GM23248 (cell line): ENCODE measurements at places on chromosomes 6 and 20. TPM values are rescaled to one million over a fixed set of nuclear protein-coding genes. Genes with fewer than 3 reads are reported as not detected.

DNA sequence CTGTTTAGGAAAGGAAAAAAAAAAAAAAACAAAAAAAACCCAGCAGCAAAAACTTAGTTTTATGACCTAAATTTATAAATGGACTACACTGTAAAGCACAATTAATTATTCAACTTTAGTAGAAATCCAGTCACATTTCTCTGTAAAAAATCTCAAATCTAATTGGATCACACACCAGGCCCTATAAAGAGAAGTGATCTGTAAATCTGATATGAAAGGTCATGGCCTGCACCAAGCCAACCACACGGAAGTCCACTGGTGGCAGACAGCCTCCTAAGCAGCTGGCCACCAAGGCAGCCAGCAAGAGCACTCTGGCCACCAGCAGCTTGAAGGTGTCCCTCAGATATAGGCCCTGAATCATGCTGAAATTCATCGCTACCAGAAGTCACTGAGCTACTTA is 131.6 kb downstream of the HFE start:
- H3K27ac ChIP-seq: no peak overlapping the region
- no peaks in the 10 kb centered on the region for H3K36me3 ChIP-seq
- no peak for DNase-seq
- no peak overlapping the region for H3K4me3 ChIP-seq
- H3K4me1 ChIP-seq: peaks cover 14% of the 10 kb centered on the region; the same call in 1 of the 2 replicates
- no peaks in the 10 kb centered on the region for H3K27me3 ChIP-seq

DNA sequence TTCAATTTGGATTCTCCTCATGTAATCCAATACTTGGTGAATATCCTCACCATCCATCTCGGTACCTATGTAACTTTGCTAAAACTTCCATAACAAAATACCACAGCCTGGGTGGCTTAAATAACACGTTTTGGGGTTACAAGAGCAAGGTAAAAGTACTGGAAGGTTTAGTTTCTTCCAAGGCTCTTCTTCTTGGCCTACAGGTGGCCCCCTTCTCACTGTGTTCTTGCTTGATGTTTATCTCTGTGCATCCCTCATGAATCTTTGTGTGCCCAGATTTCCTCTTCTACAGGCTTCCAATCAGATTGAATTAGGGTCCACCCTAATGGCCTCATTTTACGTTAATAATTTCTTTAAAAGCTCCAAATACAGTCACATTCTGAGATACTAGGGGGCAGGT is 163.3 kb upstream of the HCRTR2 start:
- no peak overlapping the region for H3K4me3 ChIP-seq
- no peak for DNase-seq
- H3K36me3 ChIP-seq: no peaks in the 10 kb centered on the region
- H3K27ac ChIP-seq: no peak overlapping the region
- no peaks in the 10 kb centered on the region for H3K4me1 ChIP-seq

DNA sequence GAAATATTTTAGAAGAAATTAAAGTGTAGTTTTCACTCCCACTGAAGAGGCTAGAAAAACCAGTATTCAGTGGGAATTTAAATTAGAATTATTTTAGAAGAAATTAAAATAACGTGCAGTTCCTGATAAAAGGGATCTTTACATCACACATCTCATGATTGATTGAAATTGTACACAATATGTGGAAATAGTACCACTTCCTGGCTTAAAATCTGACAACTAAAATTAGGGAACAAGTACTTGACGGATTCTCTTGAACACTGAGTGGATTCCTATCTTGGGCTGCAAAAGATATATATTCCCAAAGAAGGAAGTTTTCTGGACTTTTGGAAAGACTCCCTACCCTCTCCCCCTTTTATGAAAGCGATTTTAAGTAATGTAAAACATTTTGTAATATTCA is 14.6 kb upstream of the MTCL3 start:
- no peak overlapping the region for H3K4me3 ChIP-seq
- no peak for DNase-seq
- no peaks in the 10 kb centered on the region for H3K27me3 ChIP-seq
- no peak overlapping the region for H3K27ac ChIP-seq
- no peaks in the 10 kb centered on the region for H3K36me3 ChIP-seq

LY86 gene
- total RNA-seq: not detected in 2 replicates

DNA sequence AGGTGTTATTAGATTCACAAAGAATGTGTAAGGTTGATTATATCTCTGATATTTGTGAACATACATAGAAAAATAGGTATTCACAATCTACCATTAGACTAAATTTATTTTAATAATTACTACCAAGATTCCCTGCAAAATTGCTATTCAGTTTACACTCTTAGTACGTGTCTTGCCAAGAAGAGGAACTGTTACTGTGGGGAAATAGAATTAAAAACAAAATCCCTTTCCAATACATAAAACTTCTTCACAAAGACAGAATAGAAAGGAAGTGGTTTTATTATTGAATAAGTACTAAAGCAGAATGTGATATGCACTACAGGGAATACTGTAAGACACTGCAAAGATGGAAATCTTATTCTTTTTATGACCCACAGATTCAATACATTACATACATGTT is 17.0 kb downstream of the RAB32 start:
- no peak overlapping the region for H3K4me3 ChIP-seq
- H3K36me3 ChIP-seq: peaks cover under 1% of the 10 kb centered on the region
- H3K4me1 ChIP-seq: no peaks in the 10 kb centered on the region
- H3K27me3 ChIP-seq: no peaks in the 10 kb centered on the region

EBF4 gene
- 0.76 TPM in 1 of 2 replicates, not detected in the other for total RNA-seq

DNA sequence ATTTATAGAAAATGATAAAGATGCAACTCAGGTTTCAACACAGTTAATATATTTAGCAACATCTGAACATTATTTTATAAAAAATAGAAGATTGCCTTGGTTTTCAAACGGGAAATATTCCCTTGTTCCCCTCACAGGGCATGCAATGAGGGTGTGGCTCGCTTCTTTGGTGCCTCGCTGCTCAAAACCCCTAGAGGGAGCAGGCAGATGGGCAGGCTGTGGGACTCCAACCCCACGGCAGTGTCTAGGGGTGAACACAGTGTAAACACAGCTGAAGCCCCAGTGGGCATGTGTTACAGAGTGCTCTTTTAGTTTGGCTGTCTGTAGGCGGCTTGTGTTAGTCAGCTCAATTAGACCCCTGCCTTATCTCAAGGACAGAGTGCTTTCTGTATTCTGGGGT is 560.8 kb upstream of the IMPG1 start:
- H3K4me1 ChIP-seq: no peaks in the 10 kb centered on the region
- no peak for DNase-seq
- no peak overlapping the region for H3K4me3 ChIP-seq
- no peaks in the 10 kb centered on the region for H3K36me3 ChIP-seq

DNA sequence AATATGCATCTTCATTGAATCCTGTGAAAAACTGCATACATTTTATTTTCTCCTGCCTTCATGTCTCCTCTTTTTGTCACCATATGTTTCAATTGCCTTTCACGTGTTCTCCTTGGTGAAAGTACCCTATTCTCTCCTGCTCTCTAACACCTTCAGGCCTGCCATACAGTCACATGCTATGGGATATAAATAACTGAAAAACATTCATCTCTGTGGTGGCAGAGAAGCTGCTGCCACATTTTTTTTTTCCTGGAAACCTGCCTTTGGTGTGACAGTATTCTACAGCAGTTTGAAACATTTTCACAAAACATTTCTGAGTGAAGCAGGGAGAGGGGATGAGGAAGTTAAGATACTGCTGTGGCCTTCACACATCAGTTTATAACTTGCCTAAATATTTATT is 44.8 kb upstream of the FBXL4 start:
- no peaks in the 10 kb centered on the region for H3K4me1 ChIP-seq
- no peaks in the 10 kb centered on the region for H3K27me3 ChIP-seq
- no peak for DNase-seq
- no peak overlapping the region for H3K27ac ChIP-seq
- no peaks in the 10 kb centered on the region for H3K36me3 ChIP-seq
- no peak overlapping the region for H3K4me3 ChIP-seq
